ENCODE measurements at places on chromosomes 7 and 10.

DNA sequence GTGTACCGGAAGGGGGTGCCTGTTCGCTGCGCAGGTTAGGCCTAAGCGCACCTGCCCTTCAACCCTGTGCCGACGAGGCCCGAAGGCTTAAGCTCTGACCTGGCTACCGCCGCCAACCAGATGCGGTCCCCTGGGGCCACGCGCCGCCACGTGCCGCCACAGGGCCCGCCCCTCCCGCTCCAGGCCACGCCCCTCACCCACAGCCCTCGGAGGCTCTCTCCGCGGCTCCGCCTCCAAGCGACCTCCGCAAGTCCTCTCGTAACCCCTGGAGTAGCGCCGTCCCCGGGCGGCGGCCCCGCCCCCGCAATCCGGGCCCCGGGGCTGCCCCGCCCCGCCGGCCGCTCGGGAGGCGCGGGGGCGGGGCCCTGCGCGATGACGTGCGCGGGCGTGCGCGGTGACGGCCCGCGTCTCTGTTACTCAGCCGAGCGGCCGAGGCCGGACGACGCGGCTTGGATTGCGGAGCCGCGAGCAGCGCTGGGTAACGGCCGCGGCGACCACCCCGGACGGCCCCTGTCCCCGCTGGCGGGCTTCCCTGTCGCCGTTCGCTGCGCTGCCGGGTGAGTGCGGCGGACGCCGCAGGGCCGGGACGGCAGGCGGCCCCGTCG, at the start of gene MAPK8:
MAPK8 (plus strand) TSS at position 413 of the 605 bp plus-strand sequence. CDS start 94,984 bp downstream, outside the sequence.
- DNase-seq: peak; percentile 75

- no peak for DNase-seq
Observed at GRCh38 chr7:76238326-76238725, 36.6 kb downstream of the SRRM3 start.

GRCh38 chr7:142638581-142638980, 110.7 kb upstream of the PRSS1 start:
- no peak for DNase-seq

DNA sequence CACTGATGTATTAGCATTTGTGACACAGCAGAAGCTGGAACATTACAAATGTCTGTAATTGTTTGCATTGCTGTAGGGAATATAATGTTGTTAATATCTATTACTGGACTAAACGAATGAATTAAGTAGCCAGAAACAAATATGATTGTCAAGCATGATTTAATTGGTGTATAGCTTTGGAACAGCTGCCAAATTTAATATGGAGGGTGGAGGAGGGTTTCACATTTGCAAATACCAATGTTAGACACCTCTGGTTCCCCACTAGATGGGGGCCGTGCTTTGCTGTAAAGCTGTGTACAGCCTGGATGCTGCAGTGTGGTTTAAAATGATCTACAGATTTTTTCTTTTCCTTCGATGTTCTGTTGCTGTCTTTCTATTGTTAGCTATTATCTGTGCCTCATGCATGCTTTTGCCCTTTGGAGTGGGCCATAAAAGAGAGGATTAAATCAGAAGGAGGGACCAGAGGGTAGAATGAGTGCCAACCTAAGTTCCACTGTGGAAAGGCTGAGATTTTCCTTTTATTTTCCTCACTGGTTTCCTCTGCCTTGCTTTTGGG, 23.1 kb downstream of the DNAJB9 start:
- DNase-seq: peak; percentile 78

DNA sequence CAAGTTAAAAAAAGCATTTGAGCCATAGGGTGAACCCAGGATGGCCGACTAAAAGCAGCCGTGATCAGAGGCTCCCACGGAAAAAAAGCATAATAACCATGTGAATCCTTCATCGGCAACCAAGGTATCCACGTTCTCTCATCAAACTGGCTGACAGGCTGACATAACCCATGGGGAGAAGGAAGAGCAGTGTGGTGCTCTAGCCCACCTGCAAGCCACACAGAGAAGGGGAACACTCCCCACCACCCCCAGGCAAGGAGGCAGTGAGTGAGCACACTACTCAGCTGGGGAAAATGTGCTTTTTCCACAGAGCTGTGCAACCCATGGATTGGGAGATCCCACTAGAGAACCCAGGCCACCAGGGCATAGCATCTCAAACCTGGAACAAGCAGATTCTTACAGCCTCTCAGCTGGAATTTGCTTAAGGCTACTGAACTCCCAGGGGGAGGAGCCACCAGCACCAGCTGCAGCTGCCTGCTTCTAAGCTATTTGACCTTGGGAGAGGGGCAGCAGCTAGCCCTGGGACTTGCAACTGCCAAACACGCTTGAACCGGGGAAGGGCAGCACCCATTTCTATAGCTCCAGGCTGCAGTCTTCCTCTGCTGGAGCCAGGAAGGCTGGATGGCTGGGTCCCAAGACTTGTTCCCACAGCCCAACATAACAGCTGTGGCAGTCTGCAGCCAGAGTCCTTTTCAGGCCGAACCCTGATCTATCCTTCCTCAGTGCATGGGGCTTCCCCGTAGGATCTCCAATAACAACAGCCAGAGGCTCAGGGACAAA, 178.2 kb upstream of the NRG3 start:
- no peak for DNase-seq

DNA sequence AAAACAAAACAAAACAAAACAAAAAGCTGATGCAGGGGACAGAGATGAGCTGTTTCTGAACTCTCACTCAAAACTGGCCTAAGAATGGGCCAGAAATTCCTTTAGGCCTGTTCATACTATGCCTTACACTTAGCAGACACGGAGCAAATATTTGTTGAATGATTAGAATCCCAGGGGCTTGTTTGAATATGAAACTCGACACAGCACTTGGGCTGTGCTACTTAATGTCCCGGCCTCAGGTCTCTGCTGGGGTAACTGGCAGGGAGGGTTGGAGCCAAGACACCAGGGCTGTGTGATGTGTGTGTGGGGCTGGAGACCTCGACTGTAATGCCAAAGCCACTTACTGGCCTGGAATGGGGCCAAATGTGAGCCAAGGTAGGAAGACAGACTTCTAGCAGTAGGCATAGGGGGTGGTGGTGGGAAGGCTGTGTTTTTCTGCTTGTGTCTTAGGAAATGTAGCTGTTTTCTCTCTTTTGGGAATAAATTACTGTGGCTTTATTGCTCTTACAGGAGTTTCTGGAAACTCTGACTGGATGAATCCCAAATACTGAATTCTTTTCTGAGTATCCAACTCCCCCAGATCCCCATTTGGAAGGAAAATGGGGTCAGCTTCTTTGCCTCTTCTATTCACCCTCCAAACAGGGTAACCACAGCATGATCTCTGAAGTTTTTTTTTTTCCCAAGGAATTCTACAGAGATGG, 66.7 kb downstream of the EMX2 start:
- DNase-seq: no peak

Data from NCI-H2171 (cell line).